Stimulated activated CD4-positive, alpha-beta T cell treated with anti-CD3 and anti-CD28 coated beads, TNF-alpha, amount 100 ng/mL, for 4 hours (primary cell): ENCODE measurements at places on chromosomes 7 and 10.

GRCh38 chr10:76111986-76112825 lies 680.8 kb downstream of the LRMDA start:
- no peak for DNase-seq

- no peak for DNase-seq
Observed at GRCh38 chr7:102287111-102287980, 678 bp downstream of the SH2B2 start.

DNA sequence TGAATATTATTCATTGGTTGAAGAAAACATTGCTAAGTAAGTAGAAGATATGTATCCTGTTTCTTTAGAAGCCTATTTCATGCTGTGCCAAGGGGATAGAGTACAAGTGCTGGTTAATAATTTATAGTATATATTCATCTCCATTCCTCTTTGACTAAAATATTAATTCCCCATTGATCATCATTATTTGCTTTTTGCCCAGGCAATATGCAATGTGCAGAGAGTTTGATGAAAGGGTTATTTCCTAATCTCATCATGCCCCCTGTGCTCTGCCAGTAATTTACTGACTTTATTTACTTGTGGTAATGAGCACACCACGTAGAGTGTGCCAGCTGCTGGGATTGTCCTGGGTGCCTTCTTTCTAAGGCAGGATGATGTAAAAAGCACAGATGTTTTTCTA lies 180.9 kb downstream of the REEP3 start:
- DNase-seq, result no peak

GRCh38 chr7:46756256-46756655 lies 825.7 kb downstream of the TNS3 start:
- no peak for DNase-seq
